ENCODE measurements at places on chromosomes 4 and X.

GRCh38 chrX:134294548-134294947 is 57.6 kb downstream of the CCDC160 start:
- DNase-seq, result peak; percentile 1

GRCh38 chr4:2330091-2331042 is 68.5 kb upstream of the MXD4 start:
- DNase-seq, result peak; percentile 88

DNA sequence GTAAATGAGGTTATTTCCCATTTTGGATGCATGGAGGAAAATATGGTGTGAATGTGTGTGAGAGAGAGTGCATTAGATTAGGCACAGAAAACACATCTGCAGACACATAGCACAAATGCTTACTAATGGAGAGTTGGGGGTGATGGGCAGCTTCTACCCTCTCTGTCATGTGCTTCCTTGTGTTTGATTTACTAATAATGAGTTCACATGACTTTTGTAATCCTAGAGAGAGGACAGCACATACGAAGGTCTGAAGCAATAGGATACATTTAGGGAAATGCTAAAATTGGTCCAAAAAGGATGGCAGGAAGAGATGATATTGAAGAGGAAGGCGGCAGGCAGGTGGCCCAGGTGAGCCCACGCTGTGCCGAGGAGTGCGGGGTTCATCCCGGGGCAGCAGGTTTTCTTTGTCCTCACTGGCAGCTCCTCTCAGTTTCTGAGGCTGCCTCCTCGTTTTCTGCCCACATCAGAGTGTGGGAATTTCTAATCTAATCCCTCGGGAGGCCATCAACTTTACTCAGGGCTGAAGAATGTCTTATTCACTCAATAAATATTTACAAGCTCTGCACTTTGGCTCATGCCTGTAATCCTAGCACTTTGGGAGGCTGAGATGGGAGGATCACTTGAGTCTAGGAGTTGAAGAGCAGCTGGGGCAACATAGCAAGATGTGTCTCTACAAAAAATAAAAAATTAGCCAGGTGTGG is 15.9 kb upstream of the MAP9 start:
- peak; percentile 84 for DNase-seq

GRCh38 chr4:130238121-130238520 is 1142.2 kb downstream of the C4orf33 start:
- peak; percentile 17 for DNase-seq

GRCh38 chr4:132662456-132662855 is 486.6 kb upstream of the PCDH10 start:
- no peak for DNase-seq

DNA sequence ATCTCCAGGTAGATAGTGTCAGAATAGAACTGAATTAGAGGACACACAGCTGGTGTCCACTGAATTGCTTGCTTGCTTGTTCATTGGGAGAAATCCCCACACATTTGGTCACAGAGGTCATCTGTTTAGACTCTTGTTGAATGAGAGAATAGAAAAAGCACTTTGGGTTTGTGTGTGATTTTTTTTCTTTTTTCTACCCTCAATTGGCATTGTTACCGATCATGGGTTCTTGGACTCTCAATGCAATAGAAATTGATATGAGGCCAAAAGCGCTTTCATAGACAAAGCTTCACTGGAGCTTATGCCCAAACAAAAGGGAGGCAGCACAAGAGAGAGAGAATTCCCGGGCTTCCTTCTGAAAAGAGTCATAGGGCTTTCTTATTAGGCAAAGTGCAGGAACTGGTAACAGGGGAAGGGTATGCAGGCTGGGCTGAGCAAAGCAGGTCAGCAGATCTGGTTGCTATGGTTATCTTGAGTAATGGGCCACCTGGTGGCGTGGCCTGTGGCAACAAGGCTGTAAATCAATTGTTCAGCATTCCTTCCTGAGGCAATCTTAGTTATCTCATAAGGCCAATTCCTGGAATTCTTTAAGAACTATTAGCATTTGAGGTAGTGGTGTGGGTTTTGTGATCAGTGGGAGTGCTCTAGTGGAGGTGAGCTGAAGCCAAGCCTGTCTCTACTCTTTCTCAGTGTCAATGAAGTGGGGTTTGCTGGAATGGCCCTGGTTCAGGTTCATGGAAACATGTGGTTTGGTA is 5.3 kb upstream of the GPR82 start:
- no peak for DNase-seq

DNA sequence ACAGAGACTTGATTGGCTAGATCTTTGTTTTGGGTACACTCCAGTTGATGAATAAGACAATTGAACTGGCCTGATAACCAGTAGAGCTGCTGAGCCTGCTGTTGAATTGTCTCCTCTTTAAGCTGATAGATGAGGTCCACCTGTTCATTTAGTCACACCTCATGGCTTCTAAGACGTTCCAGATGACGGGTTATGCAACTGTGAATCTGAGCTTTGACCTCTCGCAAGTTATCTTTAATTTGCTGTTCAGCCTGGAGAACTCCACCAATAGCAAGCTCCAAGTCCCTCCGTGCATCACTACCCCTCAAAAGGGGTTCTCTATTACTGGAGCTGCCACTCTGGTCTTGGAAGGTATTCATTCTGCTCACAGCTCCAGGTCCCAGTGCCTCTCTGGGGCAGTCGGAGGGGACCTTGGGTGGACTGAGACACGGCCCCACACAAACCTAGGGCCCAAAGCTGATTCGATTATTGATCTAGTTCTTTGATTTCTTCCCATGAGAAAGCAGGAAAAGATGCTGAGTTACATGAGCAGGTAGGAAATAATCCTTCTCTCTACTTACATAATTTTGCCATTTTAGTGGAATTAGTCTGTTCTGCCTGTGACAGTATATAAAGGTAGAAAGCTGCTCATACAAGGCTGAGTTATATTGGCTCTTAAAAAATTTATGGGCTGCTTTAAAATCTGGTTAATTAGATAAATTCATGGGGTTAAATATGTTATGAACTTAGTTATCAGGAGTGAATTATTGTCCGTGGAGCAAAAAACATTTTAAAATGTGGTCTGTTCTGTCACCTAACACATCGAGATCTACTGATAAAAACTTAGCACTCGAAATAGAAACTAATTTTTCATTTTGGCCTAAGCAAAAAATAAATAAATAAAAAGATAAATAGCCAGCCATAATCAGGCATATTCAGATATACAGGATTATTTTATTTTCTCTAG is 6.8 kb downstream of the MMAA start:
- no peak for DNase-seq

- no peak for DNase-seq
Observed at GRCh38 chrX:112677167-112677566, 2.6 kb downstream of the LHFPL1 start.
